ENCODE measurements at places on chromosomes 4 and X.

- DNase-seq, result no peak
These were observed 3.7 kb upstream of the C4orf36 start for GRCh38 chr4:86895692-86896488.

GRCh38 chr4:128220286-128221235 lies 67.1 kb downstream of the PGRMC2 start:
- no peak for DNase-seq

GRCh38 chr4:168854350-168854921 lies 155.6 kb downstream of the CBR4 start:
- no peak for DNase-seq

- DNase-seq, result no peak
These were observed 21.1 kb upstream of the GPR50 start for GRCh38 chrX:151155234-151155633.

GRCh38 chr4:680091-680490 lies 5.7 kb downstream of the MYL5 start:
- DNase-seq, result no peak

- no peak for DNase-seq
These were observed 165.2 kb downstream of the CORIN start for GRCh38 chr4:47672696-47673095.

DNA sequence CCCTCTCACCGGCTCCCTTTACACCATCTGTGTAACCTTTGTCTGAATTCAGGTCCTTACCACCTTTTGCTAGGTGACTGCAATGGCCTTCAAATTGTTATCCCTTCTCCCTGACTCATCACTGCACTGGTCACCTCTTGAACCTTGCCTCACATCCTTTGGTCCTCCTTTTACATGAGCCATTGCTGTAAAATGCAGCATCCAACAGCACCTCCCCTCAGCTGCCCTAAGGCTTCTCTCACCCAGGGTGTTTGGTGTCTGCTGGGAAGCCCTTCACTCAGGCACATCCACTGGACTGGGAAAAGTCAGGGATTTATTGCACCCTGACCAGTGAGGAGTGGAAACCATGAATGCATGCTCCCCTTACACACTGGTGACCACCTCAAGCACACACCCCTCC lies 192.5 kb upstream of the GATB start:
- DNase-seq, result no peak

DNA sequence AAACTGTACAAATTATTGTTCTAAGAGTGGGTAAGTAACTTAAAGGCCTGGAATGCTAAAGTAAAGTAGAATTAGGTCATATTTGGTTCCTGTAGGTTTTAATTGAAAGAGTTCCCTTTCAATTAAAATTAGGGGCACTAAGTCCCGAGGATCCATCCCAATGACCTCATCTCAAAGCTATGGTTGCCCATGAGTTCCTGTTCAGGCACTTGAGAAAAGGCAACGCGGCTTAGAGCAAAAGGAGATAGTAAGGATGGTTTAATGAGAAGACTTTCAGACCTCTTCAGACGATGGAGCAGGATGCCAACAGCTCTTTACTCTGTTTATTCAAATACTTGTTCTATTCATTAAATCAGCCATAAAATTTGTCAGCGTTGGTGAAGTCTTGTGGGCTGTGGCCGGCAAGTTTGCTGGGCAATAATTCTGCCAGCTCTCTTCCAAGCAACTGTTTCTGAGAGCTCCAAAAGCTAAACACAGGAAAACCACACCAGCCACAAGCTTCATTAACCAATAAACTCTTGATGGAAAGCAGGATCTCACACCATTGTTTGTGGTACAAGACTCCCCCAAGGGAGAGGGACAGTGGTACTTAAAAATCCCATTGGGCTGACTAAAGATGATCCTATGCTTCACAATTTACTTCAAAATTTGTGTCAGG lies 167.4 kb downstream of the COL4A6 start:
- no peak for DNase-seq

DNA sequence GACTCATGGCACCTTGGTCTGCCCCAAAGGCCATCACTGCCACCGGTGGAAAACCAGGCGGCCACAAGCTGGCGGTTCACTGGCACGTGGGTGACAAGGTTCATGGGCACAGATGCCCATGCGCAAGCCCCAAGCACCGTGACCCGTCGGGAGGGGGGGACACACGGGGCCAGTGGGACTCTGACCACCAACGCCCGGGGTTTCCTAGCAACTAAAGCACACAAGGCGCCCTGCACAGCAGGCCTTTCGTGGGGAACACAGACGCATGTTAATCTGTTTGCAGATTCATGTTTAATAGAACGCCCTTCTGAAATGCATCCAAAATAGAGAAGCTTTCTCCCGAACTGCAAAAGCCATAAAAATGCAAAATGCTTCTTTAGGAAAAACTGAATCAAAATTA lies 43.9 kb downstream of the FAM53A start:
- DNase-seq, result no peak

- no peak for DNase-seq
These were observed 124.3 kb upstream of the RASGEF1B start for GRCh38 chr4:81595798-81596610.

GRCh38 chr4:18366136-18366535 lies 344.6 kb upstream of the LCORL start:
- no peak for DNase-seq

DNA sequence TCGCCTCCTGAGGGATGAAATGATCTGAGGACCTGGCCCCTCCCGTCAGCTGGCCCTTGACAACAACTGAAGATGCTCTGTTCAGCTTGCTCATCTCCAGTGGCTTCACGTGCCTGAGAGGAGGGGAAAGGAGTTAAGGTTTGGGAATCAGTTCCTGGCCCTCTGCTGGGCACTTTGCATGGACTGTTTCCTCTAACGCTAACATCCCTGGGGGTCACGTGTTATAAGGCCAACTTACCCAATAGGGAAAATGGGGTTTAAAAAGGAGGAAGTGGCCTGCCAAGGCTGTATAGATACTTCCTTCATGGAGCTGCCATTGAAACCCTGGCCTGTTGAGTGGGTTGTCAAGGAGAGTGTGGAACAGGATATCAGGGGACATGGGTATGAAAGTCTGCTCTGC lies 65.6 kb downstream of the OR13H1 start:
- no peak for DNase-seq

GRCh38 chr4:30005995-30006394 lies 714.2 kb upstream of the PCDH7 start:
- DNase-seq, result no peak

DNA sequence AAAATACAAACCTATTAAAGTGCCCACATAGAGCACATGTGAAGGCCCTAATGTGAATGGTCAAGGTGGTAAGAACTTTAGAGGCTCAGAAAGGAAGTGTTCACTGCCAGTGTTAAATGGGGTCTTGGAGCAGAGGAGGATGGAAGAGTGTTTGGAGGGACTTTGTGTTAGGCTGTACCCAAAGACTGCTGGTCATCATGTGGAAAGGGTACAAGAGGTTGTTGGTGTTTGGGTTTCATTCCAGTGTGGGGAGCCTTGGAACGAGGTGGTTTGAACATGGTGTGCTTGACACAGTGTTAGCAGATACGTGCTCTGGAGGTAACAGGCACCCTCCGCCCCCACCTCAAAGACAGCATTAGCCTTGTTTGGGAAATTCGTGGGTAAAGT lies 73.1 kb downstream of the RAPGEF2 start:
- no peak for DNase-seq

DNA sequence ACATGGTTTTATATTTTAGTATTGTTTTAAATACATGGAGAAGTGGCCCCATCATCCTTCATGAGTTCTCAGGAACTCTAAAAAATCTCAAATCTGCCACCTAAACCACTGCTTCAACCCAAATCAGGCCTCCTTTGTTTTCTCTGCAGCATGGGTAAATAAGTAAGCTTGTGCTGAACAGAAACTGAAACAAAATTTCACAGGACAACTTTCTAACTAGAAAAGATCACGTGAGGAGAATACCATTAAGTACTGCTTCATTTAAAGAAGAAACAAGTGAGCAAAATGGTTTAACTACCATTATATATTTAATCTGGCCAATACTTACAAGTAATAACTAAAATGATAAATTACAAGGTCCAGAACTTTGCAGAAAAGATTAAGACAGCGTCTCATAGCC lies 2.5 kb downstream of the ARAP2 start:
- DNase-seq, result no peak
